Lung microvascular endothelial cell (primary cell): ENCODE measurements at places on chromosomes 5 and 9. TPM values are rescaled to one million over a fixed set of nuclear protein-coding genes. Genes with fewer than 3 reads are reported as not detected.

Gene ADCY2
- total RNA-seq = not detected in 2 replicates

DNA sequence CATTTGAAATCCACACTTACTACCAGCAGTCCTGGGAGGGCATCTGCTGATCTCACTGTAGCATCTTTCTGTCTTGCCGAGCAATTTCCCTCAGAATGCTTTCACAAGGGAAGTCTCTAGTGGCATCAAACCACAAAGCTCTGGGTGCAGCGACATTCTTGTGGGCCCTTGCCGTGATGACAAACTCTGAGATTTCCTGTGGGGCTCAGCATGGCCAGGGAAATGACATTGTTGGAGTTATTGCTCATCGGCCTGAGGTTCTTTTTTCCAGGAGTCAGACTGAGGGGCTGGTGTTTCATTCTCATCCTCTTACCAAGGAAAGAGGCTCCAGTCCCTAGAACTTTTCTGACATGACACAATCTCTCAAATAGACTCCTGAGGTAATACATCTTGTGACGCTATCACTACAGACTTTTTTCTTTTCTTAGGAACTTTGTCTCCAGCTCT lies 51.4 kb downstream of the PFDN1 start:
- peak; percentile 97 for DNase-seq

- no peak for DNase-seq
Observed at GRCh38 chr5:37738865-37739488, 100.9 kb downstream of the GDNF start.

- no peak for DNase-seq
Observed at GRCh38 chr9:134967547-134967930, 49.8 kb upstream of the FCN1 start.

DNA sequence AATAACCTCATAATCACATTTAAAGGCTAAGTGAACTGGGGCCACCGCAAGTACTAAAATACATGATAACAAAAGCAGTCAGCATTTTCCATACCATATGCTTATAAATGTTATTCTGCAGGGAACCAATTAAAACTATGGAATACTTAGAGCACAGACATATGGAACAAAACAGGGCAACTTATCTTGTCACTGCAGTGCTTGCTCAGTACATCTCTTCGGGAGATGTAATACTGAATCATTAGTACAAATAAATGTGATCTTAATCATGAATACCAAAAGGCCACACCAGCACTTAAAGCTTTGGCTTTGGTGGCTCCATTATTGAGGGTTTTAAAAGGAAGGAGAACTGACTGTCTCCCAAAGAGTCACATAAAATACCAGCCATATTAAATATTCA lies 32.1 kb downstream of the PRUNE2 start:
- no peak for DNase-seq

GRCh38 chr9:6006749-6007057 lies 8.7 kb downstream of the RANBP6 start:
- DNase-seq = no peak

GRCh38 chr9:121050128-121050988 lies at the start of gene C5:
TSS of gene C5 (minus strand) at chr9:121050275. CDS start at chr9:121050246, 29 bp downstream.
- DNase-seq = no peak

GRCh38 chr5:12109075-12109688 lies 204.9 kb upstream of the CTNND2 start:
- no peak for DNase-seq

Gene ESM1
- 141 and 157 TPM in 2 replicates for total RNA-seq

Gene SLC27A4
- total RNA-seq = 18.5 and 46.8 TPM in 2 replicates

DNA sequence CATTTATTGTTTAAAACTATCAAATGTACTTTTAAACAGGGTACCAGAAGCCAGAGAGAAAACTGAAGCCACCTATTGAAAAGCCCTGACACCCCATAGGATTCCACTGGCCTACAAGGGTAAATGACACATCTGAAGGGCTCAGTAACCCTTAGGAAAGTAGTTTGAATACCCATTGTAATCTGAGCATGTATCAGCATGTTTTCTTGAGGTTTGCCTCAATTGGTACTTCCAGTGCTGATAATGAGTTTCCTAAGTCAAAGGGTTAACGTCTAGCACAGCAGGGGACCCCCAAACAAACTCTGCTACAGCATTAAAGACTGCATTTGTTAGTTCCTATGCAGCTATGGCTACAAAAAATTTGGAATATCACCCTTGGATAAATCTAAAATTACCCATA lies 657.1 kb downstream of the NR2F1-AS1 start:
- DNase-seq = no peak

Gene ANKRD18A
- not detected in 2 replicates for total RNA-seq

Gene C8G
- total RNA-seq = 0.60 and 0.65 TPM in 2 replicates

Gene TAF1L
- under 0.01 TPM in 1 of 2 replicates, not detected in the other for total RNA-seq
